Stimulated activated CD8-positive, alpha-beta memory T cell treated with anti-CD3 and anti-CD28 coated beads, Interleukin-2, amount 100 ng/mL, for 1 hour (primary cell): ENCODE measurements at places on chromosomes 3 and 15.

DNA sequence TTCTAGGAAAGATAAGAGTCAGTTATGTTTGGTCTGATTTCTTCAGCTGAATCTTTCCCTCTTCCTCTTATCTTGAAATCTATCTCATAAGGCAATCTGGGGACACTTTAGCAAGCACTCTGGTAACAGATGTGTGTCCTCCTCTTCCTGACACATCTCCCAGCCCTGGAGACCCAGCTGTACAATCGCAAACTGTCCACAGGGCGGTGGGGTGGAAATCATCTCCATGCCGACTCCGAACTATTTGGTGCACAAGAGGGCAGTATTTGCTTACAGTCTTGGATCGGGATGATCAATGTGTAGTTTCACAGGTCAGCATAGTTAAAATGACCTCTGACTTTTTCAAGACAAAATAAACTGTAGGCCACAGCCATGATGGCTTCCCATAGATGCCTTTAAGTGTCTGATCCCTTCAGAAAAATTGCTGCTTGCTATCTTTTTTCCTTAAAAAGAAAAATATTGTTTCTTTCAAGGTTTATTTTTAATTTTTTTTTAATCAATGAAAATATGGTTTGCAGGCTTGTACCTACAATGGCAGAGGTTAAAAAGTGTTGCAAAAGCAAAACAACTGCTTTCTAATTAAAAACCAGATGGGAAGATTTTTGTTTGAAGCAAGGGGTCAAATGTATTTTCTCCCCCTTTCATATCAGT is 17.7 kb downstream of the EEFSEC start:
- DNase-seq = no peak

DNA sequence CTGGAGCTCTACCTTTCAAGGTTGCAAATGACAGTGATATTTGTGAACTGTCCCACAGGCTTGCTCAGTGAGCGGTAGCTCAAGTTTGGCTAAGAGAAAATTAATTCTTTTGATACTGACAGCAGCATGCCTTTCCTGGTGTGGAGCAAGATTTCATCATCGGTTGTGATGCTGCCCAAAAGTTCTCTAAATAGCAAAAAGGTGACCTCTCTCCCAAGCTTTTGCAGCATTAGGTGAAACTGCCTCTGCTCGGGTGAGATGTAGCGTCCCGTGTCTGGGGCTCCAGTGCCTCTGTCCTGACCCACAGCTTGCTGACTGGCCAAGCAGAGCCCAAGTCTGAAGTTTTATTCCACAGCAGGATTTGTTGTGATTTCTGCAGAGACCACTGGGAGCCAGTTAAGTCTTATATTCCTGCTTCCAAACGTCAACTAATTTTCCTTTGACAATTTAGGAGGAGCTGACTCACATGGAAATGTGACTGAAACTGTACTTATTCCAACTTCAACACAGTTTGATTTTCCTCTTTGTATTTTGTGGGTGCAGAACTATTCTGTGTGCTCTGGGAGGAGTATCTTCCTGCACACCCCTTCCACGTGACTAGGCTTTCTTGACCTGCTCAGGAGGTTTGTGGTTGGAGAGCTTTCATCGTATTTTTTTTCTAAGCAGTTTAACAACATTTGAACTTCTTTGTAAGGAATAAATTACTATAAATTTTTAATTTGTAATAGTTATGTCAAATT is 5.9 kb downstream of the SYNM start:
- DNase-seq = no peak

- DNase-seq = no peak
Measured at GRCh38 chr3:179608931-179609720, 4.5 kb downstream of the NDUFB5 start.

- DNase-seq = no peak
Measured at GRCh38 chr15:92974183-92974915, 74.2 kb downstream of the CHD2 start.

GRCh38 chr3:123344175-123344906 is 104.5 kb downstream of the ADCY5 start:
- DNase-seq = no peak

- no peak for DNase-seq
Measured at GRCh38 chr15:62844564-62845240, 197.8 kb upstream of the TPM1 start.

GRCh38 chr3:41286305-41286704 is 87.0 kb downstream of the CTNNB1 start:
- no peak for DNase-seq

GRCh38 chr15:32690941-32691688 is 26.7 kb upstream of the GREM1 start:
- DNase-seq = no peak

GRCh38 chr3:75144406-75144805 is 519.7 kb upstream of the FRG2C start:
- DNase-seq = no peak

DNA sequence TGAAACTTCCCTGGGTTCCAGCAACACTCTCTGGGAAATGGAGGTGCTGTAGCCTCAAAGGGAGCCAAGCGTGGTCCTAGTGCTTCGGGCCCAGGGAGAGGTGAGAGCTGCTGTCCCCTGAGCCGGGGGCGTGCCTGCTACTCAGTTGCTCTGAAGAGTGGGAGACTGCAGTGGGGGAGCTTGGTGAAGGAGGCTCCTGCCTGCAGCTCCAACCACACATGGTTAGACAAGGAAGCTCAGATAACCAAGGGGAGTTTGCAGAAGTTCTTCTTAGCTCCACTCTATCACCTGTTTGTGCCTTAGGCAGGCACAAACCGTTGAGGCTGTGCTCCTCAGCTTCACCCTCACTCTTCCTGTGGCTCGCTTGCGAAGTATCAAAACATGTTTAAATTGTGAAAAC is 53.6 kb upstream of the TRPM1 start:
- DNase-seq = no peak

- DNase-seq = no peak
Measured at GRCh38 chr3:112437146-112438022, 61.9 kb downstream of the BTLA start.

GRCh38 chr3:25744470-25744869 is 38.8 kb downstream of the NGLY1 start:
- no peak for DNase-seq

GRCh38 chr3:178568155-178568731 is 32.0 kb downstream of the KCNMB2 start:
- DNase-seq = no peak

DNA sequence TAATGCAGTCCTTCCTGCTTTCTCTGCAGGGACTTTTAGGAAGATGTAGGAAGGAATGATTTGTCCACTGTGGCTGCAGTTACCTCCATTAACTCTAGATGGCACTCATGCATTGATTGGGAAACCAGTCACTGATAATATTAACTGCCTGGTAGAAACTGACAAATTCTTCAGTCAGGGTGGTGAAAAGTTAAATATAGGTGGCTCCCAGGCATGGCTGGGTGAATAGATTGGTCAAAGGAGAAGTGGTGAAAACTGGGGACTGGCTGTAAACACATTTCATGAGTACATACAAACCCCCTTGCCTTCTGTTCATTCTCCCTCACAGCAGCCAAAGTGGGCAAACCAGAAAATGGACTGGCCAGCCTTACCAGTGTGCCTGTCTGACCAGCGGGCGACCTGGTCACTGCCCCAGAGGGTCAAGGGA is 333.4 kb downstream of the THSD4 start:
- no peak for DNase-seq

DNA sequence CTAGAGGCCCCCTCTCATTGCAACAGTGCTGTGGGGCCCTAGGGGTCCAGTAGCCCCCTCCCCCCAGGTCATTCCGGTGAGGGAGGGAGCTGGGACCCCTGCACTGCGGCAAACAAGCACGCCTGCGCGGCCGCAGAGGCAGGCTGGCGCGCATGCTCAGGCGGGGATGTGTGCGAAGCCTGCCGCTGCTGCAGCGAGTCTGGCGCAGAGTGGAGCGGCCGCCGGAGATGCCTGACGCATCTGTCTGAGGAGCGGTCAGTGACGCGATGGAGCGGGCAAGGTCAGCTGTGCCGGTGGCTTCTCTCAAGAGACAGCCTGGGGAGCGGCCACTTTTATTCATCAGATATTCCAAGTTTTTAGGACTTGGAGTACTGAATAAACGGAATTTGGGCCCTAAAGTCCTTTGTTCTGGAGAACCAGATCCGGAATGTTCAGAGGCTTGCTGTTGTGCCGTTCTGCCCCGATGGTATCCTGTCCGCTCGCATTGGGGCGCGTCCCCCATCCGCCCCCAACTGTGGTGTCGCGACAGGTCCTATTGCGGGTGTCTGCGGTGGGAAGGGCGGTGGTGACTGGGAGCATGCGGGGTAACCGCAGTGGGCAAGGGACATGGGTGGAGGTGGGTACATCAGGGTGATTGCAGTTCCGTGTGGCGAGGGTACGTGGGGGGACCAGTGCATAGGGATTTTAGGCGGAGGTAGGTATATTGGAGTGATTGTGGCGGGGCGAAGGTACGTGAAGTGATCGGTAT is at the start of the genes SNRPN and SNURF:
Gene SNRPN (plus strand): TSS at position 205 of the 748 bp plus-strand sequence. CDS start 19,467 bp downstream, outside the sequence.
Gene SNURF (plus strand): TSS at position 205 of the 748 bp plus-strand sequence. CDS start 62 bp downstream, at position 267.
- peak; percentile 34 for DNase-seq

GRCh38 chr3:146314871-146315270 is 64.0 kb upstream of the PLSCR4 start:
- no peak for DNase-seq
